ENCODE measurements at places on chromosomes 5 and 9.

DNA sequence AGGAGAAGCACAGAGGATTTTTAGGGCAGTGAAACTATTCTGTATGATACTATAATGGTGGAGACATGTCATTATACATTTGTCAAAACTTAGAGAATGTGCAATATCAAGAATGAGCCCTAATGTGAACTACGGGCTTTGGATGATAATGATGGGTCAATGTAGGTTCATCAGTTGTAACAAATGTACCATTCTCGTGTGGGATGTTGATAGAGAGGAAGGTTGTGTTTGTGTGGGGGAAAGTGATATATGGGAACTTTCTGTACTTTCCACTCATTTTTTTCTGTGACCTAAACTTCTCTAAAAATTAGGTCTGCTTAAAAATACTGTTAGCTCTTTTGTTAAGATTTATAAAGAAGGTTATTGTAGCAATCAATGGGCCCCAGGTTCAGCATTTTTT is 138.9 kb downstream of the SPATA31D1 start:
- no peak for DNase-seq

- no peak for DNase-seq
Measured at GRCh38 chr9:18114559-18115475, 359.1 kb upstream of the ADAMTSL1 start.

- DNase-seq: no peak
Measured at GRCh38 chr9:96279932-96280331, 22.0 kb downstream of the HSD17B3 start.

DNA sequence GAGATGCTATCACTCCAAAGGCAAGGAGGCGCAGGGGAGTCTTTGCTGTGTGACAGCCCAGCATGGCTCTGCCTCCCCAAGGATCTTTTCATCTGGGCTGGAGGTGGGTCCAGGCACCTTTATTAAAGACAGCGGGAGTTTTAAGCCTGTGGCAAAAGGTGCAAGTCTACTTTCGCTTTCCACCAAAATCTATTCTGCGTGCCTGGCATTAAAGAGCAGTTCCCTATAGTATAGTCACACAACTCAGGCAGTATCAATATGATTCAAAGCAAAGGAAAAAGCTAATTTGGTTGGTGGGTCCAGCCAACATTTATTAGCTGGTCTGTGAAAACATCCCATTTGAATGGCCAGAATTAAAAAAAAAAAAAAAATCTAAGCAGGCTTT is 398.7 kb downstream of the EBF1 start:
- DNase-seq: no peak

DNA sequence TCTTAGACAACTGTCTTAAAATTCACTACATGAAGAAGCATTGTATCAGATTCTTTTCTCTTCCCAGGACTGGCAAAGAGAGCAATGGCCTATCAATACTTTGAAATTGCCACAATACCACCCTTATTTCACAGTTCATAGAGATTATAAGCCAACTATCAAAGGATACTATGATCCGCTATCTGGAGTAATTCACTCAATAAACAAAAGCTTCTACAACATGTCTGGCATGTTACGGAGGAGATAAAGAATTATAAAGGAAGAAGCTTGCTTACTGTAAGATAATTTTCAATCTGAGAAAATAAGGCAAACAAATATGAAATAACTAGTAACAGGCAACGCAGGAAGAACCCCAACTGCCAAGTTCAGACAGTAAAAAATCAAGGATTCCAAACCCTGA is 114.8 kb downstream of the GNAQ start:
- no peak for DNase-seq

GRCh38 chr9:109555215-109555614 is 57.1 kb upstream of the PTPN3 start:
- DNase-seq: no peak

DNA sequence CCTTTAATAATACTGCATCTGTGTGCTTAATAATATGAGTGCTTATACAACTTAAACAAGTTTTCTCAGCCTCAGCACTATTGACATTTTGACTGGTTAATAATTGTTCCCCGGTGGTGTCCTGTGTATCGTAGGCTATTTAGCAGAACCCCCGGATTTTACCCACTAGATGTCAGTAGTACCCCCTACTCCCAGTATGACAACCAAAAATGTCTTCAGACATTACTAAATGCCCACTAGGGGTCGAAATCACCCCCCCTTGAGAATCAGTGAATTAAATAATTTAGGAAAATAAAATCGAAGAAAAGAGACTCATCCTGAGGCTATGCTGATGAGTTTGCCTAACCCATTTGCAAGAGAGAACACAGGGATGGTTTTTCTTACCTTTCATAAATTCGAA is 166.3 kb downstream of the ATP10B start:
- no peak for DNase-seq

- DNase-seq: no peak
Measured at GRCh38 chr9:92711844-92712243, 41.9 kb upstream of the IPPK start.

- no peak for DNase-seq
Measured at GRCh38 chr9:92378865-92379560, 25.4 kb downstream of the OGN start.

GRCh38 chr5:177103523-177104253 is 17.0 kb downstream of the FGFR4 start:
- DNase-seq: no peak
